Pancreas (tissue), 10 donors: ENCODE measurements at places on chromosomes 2 and 18. TPM values are rescaled to one million over a fixed set of nuclear protein-coding genes. Genes with fewer than 3 reads are reported as not detected.

DNA sequence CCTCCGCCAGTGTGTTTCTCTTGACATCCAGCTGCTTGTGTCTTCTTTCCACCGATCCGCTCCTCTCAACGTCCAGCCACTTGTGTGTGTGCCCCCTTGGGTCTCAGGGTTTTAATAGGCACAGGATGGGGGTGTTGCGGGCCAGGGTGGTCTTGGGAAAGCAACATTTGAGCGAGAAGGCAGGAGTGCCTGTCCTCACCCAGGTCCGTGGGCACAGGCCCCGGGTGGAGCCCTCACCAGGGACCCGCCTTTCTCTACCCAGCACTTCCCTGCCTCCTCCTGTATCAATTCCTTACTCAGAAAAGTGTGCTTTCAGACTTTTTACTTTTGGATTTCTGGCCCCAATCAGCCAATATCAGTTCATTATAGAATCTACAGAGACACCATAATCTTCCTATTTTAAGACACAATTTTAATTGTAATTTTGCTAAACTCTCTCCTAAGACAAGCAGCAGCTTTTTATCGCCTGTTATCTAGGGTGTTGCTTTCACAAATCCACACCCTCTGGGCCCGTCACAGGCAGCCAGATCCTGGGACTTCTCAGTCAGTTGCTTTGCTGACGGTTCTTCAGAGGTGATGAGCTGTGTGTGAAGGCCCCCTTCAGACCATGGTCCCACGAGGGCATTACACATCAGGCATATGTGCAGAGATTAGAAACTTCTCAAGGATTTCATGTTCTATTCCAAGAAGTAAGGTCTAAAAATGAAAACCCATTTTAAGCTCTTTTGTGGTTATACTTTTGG, 96.0 kb upstream of the FHL2 start:
- DNase-seq, result no peak

DNA sequence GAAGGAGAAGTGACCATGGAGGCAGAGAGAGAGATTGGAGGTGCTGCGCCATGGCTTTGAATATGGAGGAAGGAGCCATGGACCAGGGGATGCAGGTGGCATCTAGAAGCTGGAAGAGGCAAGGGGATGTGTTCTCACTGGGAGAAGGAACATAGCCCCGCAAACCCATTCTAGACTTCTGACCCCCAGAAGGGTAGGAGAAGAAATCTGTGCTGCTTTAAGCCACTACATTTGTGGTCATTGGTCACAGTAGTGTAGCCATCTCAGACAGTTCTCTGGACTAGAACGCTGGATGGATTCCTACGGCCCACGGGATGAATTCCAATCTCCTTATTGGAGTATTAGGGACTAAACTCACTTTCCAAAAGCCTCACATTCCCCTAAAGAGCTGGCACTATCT, 67.8 kb downstream of the PTGR3 start:
- DNase-seq, result no peak

AMMECR1L gene
- polyA plus RNA-seq, result 8.9 TPM

TMEM163 gene
- polyA plus RNA-seq, result 20.3 TPM

GRCh38 chr2:231966886-231967285, 5.4 kb downstream of the DIS3L2 start:
- DNase-seq, result no peak

ASPRV1 gene
- 1.2 TPM for polyA plus RNA-seq

HOXD4 gene
- 1.0 TPM for polyA plus RNA-seq

GRCh38 chr2:112712903-112713584, 7.8 kb upstream of the NT5DC4 start:
- no peak for DNase-seq
